ENCODE measurements at places on chromosomes 11 and 22. TPM values are rescaled to one million over a fixed set of nuclear protein-coding genes. Genes with fewer than 3 reads are reported as not detected.

GRCh38 chr22:48173773-48174160 is 1411.3 kb downstream of the TBC1D22A start:
- no peak overlapping the region for H3K4me3 ChIP-seq
- H3K4me1 ChIP-seq = no peaks in the 10 kb centered on the region
- H3K27ac ChIP-seq = no peak overlapping the region
- H3K27me3 ChIP-seq = no peaks in the 10 kb centered on the region
- H3K36me3 ChIP-seq = no peaks in the 10 kb centered on the region

DNA sequence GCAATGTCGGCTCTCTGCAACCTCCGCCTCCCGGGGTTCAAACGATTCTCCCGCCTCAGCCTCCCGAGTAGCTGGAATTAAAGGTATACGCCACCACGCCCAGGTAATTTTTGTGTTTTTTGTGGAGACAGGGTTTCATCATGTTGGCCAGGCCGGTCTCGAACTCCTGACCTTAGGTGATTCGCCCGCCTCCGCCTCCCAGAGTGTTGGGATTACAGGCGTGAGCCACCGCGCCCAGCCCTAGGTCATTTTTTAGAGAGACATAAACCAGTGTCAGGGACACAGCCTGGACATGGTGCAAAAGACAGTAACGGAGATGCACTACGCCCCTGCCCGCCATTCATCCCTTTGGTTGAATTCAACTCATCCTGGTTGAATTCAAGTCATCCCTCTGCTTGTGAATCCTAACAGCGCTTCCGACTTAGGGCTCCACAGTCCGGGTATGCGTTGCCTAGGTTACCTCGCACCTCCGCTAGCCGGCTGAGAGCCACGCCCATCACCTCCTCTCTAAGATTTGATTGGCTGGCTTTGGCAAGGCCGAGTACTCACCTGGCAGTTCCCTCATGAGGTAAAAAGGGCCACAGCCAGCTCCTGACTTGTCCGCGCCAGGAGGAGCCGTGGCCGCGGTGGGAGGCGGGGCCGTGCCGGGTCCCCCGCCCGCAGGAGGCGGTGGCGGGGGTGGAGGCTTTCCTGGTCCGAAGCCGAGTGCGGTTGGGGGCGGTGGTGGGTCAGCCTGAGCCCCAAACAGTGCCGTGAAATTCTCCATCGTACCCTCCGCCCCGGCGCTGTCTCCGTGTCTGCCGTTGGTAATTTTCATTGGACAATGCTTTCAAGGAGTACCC is at the start of gene MED19:
MED19 (minus strand) TSS at position 802 of the 842 bp plus-strand sequence; CDS start at position 766, 36 bp downstream.
- H3K4me1 ChIP-seq = peaks cover 40% of the 10 kb centered on the region
- peak; percentile 83 for DNase-seq
- H3K36me3 ChIP-seq = no peaks in the 10 kb centered on the region

OR52I2 gene
- total RNA-seq = not detected

NLRP10 gene
- not detected for total RNA-seq

DNA sequence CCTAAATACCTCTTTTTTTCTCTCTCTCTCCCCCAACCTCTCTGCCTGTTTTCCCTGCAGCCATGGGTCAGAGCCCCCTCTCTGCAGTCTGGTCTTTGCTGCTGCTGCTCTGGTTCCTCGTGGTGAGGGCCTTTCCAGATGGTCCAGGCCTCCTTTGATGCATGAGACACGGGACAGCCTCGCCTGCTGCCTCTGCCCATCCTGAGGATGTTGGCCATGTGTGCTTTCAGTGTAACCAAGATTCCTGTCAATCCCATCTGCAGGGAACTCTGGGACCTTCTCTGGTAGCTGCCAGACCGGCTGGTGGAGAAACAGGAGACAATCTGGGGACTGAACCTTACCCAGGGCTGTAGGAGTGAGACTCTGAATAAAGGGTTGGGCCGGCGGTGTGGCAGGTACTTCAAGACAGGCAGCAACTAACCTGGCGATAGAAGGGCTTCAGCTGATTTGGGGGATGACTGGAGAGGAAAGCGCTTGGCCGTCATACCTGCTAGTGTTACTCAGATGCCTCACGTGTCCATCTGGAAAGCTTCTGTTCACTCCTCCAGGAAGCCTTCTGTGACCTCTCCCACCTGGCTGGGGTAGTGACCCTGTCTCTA is 7.1 kb downstream of the CHRNA10 start:
- peaks cover 6% of the 10 kb centered on the region for H3K36me3 ChIP-seq
- H3K4me1 ChIP-seq = no peaks in the 10 kb centered on the region
- no peak overlapping the region for H3K4me3 ChIP-seq
- H3K27ac ChIP-seq = no peak overlapping the region
